ENCODE measurements at places on chromosomes 6 and 20.

DNA sequence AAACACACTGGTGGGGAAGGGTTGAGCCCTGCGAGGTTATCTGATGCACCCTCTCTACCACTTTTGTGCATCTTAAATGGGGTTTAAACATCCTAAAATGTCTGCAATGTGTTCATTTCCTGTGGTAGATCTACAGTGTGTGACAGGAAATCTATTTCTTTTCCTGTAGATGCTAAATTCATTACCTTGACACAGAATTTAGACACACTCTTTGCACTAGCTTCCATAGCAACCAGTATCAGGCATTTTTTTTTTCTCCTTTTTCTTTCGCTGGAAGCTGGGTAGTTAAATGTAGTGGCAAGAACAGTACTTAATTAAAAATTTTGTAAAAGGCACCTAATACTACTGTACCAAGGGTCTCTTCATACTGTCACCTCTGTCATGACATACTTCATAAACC lies 141.1 kb downstream of the RFPL4B start:
- DNase-seq = no peak

GRCh38 chr6:145015739-145016558 lies 719.4 kb downstream of the EPM2A start:
- no peak for DNase-seq

GRCh38 chr6:38603966-38604365 lies 35.8 kb downstream of the BTBD9 start:
- no peak for DNase-seq

DNA sequence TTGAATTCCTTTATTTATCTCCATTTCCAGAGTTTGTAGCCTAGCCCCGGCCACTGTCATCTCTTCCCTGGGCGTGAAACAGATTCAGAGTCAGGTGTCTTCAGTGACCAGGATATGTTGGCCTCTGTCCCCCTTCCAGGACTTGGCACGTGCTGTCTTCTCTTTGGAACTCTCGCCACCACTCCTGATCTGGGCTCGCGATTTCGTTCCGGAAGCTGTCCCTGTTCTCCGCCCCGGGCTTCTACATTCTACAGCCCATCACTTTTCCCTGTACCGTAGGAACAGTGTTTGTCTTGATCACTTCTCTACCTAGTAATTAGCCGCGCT lies 739 bp downstream of the GSS start:
- DNase-seq = no peak

GRCh38 chr20:54651252-54651651 lies 175.9 kb downstream of the DOK5 start:
- no peak for DNase-seq

DNA sequence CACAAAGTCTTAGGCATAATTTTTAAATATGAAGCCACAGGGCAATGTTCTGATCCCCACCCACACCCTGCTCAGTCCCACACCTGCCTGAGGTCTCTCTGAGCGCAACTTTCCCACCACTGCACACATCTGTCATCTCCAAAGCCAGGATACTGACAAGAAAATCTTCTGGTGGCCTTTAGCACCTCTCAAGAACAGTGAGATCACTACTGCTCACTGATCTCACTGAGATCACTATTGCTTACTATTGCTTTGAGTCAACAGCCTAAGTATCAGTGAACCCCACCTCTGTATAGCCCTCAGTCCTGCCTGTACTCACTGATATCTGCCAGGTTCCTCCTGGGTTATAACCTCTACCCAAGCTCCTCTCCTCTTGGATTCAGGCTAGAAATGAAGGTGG lies 6.4 kb downstream of the TNFRSF21 start:
- DNase-seq = no peak

DNA sequence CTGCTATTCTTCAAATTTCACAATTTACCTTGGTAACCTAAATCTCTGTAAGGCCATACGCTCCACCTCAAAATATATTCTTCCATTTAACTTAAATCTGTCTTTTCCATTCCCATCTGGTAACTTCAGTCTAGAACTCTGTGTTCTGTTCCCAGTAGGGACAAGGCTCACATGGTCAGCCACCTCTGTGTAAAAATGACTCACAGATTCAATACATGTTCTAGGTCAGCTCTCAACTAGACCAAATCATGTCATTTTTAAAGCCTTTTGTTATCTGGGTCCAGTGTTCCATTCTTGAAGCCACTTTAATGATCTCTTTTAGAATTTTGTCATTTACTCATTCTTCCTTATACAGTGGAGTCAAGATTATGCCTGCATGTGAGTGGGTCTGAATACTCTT lies 315.6 kb upstream of the CITED2 start:
- no peak for DNase-seq

DNA sequence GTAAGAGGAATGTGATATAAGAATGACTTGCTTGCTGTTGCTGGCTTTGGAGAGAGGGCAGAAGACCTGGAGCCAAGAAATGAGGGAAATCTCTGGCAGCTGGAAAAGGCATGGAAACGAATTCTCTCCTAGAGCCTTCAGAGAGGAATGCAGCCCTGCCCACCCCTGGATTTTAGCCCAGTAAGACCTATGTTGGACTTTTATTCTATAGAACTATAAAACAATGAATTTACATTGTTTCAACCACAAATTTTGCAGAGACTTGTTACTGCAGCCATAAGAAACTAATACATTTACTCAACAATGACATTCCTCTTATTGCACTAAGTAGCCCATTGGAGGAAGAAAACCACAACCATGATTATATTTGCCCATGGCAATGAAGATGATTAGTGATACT lies 39.5 kb upstream of the PREP start:
- no peak for DNase-seq

- DNase-seq = no peak
These were observed 287.6 kb downstream of the PHF3 start for GRCh38 chr6:63923139-63923739.

- DNase-seq = no peak
These were observed 29.6 kb upstream of the HBS1L start for GRCh38 chr6:135084001-135084915.

- DNase-seq = no peak
These were observed 66.6 kb downstream of the PREX1 start for GRCh38 chr20:48761023-48761785.

GRCh38 chr6:3561725-3562124 lies 104.9 kb upstream of the SLC22A23 start:
- DNase-seq = no peak

- DNase-seq = no peak
These were observed 26.1 kb upstream of the TBC1D7 start for GRCh38 chr6:13354331-13355042.

DNA sequence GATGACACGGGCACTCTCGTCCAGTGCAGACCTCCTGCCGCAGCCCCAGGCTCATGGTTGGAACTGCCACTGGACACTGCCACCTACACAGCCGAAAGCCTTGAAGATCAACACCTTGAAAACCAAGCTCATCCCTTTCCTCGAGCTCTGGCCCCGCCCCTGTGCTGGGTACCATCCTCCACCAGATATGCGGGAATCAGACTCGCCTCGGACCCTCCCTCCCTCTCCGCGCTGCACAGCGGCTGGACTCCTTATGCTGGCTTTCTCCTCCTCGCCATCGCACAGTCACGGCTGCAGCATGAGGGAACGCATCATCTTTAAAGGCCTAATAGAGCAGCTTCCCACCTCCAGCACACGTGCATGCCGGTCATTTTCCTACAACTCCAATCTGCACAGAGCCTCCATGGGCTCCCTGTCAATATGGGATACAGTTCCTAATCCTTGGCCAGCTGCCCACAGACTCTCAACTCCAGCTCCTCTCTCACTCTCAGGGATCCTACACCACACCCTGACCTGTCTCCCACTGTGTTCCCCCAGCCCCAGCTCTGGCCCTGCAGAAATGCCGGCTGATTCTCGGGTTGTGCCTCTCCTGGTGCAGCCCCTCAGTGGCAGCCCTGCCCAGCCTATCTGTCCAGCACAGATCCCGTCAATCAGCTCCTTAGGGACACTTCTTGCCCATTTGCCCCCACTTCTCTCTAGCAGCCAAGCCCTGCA lies 23.2 kb downstream of the TXNDC5 start:
- no peak for DNase-seq

DNA sequence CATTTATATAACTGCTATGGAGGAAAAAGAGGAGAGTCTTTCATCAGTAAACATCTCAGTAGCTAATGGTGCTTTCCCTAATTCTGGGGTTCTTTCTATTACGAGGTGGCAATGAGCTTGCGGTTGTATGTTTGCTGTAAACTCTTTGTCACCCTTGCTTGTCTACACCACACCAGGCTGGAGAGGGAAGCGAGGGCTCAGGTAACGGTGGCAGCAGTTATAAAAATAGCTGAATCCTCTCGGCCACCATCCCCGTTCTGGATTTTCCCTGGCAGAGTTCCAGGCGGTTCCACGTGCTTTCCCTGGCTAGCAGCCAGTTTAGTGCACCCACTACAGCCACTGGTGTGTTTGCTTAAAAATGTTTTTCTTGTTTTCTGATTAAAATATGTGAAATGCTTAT lies 39.0 kb downstream of the MAS1 start:
- no peak for DNase-seq

- DNase-seq = no peak
These were observed 15.0 kb downstream of the CALHM6 start for GRCh38 chr6:116476002-116476678.

GRCh38 chr20:2538931-2539720 lies 2.8 kb downstream of the TMC2 start:
- DNase-seq = no peak

DNA sequence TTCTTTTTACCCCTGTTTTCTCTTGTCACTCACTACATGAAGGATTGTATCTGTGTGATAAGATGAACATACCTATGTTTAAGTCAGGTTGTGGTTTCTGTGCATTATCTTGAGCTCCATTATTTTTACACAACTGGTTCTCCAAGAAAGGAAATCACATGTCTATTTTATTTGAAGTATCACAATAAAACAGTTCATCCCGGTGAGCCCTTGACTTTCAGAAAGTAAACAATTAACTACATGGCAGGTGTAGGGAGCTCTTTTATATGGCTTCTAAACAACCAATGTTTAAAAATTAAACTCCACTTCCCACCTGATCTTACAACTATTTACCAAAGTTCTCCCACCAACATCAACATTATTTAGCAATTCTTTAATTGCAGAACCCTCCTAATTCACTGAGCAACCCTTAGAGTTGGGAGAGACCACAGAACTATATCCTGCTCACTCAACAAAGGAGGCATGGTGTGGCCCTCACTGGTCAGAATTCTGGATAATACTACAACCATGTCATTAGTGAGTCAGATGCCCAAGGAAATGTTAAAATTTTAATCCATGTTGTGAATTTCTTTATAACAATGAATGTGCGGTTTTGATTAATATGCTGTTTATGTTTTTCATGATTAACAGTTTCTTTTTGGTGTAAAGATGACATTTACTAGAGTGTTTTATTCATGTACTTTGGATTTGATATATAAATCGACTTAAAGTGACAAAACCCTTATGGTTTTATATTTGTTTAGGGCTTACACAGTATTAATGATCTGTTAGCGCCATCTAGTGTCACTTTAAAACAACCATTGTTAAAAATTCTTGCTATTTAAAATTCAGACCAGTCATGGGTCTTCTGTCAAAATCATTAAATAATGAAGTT lies 50.0 kb upstream of the SCGN start:
- DNase-seq = no peak

- no peak for DNase-seq
These were observed 368.3 kb upstream of the SASH1 start for GRCh38 chr6:147974376-147974775.
